Dermis blood vessel endothelial cell (primary cell): ENCODE measurements at places on chromosomes 5 and 9. TPM values are rescaled to one million over a fixed set of nuclear protein-coding genes. Genes with fewer than 3 reads are reported as not detected.

Gene PCDHA1
- total RNA-seq: 0.17 TPM in 1 of 2 replicates, not detected in the other

Gene SLC9A3
- total RNA-seq: 1.5 TPM in 2 replicates

Gene CDH12
- not detected in 2 replicates for total RNA-seq

Gene ARID3C
- 0.09 and 0.51 TPM in 2 replicates for total RNA-seq

Gene APBA1
- total RNA-seq: 4.9 and 8.6 TPM in 2 replicates

Gene HTR1A
- total RNA-seq: not detected in 2 replicates

DNA sequence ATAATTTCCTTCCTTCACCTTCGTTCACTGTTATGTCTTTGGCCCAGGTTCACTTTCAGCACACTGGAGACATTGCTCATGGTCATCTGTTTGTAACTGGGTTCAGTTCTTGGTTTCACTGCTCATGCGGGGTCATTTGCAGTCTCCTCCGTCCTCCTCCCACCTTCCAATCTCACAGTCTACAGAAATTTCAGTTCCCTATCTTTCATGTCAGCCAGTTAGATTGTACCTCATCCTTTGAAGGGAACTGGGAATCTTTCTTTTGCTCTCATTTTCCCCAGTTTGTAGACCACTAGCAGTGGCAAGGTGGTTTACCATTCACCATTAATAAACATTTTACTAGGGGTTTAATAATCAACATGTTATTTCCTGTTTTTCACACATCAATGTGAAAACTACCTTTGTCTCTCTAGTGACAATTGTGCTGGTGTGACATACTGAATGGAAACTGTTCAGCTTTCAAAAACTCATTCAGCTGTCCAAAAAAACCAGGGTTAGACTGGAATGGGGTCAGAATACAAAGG, 100.9 kb upstream of the IL6ST start:
- DNase-seq: no peak

DNA sequence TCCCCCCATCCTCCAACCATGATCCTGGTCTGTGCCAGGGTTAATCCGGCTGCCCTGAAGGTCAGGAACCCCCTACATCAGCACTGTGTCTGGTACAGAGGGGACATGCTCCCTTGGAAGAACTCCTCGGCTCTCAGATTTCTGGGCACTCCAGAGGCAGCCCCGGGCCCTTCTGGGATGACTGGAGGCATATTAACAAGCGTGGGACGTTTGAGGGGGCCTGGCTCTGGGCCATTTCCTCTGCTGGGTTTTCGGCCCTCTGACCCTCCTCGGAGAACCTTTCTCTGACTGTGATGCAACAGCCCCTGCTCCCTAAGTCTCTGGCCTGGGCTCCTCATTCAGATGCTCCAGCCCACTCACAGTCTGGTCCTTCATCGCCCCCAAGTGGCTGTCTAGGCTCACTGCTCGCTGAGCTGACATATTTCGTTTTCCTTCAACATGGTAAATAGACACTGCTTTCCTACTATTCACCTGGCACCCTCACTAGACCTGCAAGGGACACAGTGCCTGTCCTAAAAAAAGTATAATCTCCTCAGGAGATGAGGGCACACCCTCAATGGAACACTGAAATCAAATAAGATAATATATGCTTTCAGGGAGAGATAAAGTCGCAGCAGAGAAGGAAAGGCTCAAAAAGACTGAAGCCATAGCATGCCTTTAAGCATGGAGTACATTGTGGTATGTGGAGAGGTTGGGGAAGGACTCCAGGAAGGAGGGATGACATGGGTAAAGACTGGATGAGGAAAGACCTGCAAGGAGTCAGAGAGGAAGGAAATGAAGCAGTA, 404.7 kb upstream of the TRPC7 start:
- peak; percentile 79 for DNase-seq

- DNase-seq: peak; percentile 29
Measured at GRCh38 chr9:121892706-121893105, 200.4 kb downstream of the TTLL11 start.

- no peak for DNase-seq
Measured at GRCh38 chr5:87155106-87155505, 112.6 kb upstream of the RASA1 start.

DNA sequence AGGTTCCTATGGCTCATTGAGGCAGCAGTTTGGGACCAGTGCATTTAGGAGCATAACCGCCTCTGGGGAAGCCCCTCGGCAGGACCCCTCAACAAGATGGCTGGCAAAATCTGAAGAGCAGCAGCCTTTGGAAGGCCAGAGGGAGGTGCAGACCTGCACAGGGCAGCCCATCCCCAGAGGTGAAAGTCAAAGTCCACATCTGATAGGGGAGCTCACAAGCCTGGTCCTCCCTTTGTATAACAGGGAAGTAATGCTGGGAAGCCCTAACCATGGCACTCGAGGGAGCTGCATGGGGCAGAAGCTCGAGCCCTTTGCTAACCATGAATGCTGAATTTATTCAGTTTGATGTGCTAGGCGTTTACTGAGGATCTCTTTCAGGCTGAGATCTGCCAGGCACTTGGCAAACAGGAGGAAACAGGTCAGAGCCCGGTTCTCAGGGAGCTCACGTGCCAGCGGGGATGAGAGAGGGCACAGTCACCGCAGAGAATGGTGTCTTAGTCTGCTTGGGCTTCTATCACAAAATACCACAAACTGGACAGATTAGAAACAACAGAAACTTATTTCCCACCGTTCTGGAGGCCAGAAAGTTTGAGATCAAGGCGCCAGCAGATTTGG, 114.1 kb downstream of the GABBR2 start:
- DNase-seq: no peak

DNA sequence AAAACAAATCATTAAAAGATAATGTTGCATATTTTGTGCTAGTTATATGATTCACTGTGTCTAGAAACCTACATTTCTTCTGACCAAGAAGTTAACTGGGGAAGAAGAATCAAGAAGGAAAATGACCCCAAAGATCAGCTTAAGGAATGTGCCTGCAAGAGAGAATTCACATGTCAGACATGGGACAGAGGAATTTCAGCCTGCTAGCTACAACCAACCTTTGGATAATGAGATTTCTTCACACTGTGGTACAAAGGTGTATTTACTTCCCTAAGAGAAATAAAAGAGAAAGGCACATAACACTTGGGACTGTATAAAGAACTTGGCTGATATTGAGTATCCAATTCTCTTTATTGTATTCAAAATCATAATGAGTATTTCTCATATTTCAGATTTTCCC, 39.6 kb upstream of the ELL2 start:
- no peak for DNase-seq

- DNase-seq: no peak
Measured at GRCh38 chr9:115357821-115358220, 239.9 kb upstream of the TNC start.

- DNase-seq: peak; percentile 65
Measured at GRCh38 chr5:150763023-150763769, 4.4 kb upstream of the DCTN4 start.

DNA sequence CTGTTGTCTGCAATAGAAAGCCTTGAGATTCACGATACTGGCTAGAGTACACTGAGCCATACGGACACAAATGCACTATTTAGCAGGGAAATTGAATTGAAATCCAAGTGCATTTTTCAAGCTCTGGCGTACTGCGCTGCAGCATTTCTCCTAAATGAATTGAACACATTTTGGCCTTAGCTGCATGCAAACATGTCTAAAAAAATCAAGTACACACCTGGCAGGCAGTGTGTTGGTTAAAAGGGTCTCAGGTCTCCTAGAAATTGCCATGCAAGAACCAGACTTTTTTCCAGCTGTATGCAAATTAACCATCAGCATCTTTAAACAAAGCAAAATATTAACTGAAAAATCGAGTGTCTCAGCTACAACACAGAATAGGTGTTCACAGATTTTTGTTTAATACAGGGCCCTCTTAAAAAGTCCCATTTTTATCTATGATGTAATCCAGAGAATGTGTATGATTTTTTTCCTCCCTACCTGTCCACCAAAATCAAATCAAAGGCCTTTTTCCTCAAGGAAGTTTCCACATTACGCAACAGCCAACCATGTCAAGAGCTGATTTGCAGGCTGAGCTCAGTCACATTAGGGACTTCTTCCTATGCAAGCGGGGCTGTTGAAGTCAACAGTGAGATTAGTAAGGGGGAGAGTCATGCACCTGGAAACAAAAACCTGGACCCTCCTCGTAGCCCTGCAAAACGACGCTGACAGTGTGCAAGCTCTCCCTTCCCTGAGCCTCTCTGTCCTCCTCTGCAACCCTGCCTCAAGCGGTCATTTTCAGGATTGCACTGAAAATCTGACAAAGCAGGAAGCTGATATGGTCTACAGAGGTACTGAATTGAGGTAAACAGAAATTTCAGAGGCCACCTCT, 14.1 kb upstream of the SFXN1 start:
- peak; percentile 61 for DNase-seq

DNA sequence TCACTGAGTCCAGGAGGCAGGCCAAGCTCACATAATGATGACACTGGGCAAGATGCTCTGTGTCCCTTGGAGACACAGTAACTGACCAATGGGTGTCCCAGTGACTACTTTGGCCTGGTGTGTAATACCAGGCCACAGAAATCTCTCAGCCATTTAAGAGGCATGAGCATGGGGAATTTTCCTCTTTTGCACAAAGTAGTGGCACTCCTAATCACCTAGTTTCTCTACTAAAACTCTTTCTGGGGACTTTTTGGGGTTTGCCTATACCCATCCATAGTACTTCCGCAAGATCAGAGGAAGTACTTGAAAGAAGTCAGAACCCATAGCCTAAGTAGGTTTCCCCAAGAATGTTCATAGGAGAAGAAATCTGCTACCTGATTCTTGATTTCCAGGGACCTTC, 161.9 kb downstream of the ARSB start:
- DNase-seq: no peak

DNA sequence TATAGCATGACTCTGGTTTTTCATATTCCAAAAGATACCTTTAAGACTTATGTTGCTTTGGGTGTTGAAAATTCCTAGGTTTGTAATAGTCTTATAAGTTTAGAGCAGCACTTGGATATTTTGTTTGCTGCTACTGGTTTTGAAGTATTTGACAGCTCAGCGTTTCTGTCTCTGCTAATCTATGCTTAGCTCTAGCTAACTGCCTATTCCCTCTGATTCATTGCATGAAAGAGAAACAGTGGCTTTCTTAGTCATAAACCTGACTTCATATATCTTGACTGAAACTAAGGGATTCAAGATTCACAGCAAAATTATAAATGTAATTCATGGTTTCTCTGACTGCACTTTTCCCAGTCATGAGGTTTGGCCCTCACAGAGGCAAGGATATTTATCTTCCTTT, 35.6 kb upstream of the ANXA1 start:
- no peak for DNase-seq

GRCh38 chr9:102569436-102569835, 425.7 kb upstream of the CYLC2 start:
- DNase-seq: no peak

GRCh38 chr5:169100735-169101075, 200.2 kb downstream of the SLIT3 start:
- DNase-seq: no peak

DNA sequence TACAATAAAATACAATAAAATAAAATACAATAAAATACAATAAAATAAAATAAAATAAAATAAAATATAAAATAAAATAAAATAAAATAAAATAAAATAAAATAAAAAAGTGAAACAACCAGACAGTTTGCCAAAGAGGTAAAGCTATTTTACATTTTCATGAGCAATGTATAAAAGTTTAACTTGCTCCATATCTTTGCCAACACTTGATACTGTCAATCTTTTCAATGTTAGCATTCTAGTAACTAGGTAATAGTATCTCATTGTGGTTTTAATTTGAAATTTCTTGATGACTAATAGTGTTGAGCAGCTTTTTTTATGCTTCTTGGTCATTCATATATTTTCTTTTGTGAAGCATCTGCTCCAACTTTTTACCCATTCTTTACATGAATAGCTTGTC, 17.3 kb downstream of the TTC33 start:
- no peak for DNase-seq

GRCh38 chr5:167244583-167244982, 1046.9 kb upstream of the WWC1 start:
- peak; percentile 22 for DNase-seq

DNA sequence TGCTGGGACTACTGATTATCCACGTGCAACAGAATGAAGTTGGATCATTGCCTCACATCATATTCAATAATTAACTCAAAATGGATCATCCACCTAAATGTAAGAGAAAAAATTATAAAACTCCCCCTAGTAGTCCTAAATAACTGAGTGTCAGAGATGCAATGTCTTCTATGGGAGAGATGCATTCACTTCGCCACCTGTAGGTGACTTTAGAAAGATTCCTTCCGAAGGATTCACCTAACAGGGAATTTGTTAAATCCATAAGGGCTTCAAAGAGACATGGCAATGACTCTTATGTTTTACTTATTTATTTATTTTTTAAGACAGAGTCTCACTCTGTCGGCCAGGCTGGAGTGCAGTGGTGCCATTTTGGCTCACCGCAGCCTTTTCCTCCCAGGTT, 526.0 kb downstream of the MTRR start:
- DNase-seq: no peak

DNA sequence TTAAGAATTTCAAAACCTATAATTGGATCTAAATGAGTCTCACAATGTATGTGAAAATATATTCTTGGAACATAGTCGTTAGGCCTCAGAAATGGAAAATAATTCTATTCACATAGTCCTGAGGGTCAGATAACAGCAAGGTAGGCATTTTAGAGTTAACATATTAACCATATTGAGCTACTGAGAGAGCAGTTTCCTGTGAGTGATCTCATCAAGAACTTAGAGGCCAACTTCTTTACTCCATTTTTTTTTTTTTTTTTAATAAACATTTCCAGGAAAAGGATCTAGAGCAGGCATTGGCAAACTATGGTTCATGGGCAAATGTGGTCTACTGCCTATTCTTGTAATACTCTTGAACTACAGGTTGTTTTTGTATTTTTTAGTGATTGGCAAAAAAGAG, 26.6 kb downstream of the RAB24 start:
- DNase-seq: peak; percentile 68

DNA sequence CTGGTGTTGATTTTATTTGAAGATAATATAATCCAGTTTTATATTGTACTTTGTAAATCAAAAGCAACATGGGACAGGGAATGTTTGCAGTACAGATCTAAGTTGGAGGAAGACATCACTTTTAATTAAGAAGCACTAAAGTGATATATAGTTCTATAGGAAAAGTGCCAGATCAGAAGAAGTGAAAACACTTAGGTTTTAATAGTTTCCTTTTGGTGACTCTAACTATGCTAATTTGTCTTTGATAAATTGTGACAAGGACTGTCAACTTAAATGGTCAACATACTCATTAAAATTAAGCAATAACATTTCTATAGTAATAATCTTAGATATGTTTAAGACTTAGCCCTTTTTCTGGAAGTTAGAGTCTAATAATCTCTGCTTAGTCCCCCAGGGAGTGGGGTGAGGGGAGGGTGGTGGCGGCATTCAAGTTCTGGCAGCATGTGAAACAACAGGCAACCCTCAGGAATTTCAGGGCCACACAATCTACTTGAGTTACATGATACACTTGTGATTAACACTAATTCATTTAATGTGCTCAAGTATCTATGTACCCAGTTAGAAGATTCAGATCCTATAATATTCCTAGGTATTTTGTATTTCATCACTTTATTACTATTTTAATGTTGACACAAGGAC, 1026.5 kb downstream of the NR2F1-AS1 start:
- DNase-seq: no peak
